ENCODE measurements at places on chromosomes 7 and 10.

- DNase-seq: peak; percentile 32
These were observed 36.9 kb upstream of the NPFFR1 start for GRCh38 chr10:70320751-70321150.

DNA sequence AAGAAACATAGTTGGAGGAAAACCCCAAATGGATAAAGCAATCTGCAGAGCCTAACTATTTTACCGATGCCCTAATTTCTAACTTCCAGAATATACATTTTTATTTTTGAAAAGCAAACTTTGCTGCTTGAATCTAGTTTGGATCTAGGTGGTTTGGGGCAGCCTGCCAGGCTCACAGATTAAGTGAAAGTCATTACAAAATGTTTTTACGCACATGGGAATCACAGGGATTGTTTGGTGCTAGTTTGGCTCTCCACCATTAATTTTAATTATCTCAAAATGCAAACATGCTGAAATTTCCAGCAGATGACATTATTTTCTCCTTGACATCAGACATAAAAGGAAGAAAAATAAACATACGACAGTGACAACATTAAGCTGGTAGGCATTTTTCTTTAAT lies 166.7 kb upstream of the INHBA start:
- peak; percentile 22 for DNase-seq

GRCh38 chr7:96685755-96686154 lies 23.9 kb downstream of the SEM1 start:
- no peak for DNase-seq

DNA sequence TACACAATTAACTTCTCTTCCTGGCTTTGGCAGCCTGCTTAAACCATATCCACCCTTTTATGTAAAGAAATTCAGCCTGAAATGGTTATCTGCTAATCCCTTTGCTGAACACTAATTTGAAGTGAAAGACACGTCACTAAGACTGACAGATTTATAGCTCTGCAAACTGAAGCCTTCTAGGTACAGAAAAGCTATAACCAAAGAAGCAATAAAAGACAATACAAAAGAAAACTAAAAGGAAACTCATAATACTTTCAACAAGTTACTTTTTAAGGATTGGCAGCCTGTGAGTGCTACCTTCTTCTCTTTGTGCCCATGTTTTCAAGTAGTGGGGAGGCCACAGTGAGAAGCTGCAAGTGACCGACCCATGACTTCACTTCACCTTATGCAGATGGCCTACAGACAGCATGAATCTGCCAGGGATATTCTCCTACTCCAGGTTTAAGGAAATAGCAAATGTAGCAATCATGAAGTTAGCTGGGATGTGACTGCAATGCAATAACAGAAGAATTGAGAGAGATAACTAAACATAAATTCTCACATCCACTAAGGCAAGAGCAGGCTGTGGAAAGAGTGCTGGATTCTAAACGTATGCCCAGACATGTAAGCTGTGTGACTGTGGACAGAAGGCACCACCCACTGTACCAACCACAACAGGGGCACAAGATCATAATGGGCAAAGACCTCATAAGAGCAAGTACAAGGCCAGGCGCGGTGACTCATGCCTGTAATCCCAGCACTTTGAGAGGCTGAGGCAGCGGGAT lies 10.7 kb upstream of the SPOCK2 start:
- no peak for DNase-seq

- no peak for DNase-seq
These were observed 1130.9 kb upstream of the CELF2 start for GRCh38 chr10:9886772-9887171.

DNA sequence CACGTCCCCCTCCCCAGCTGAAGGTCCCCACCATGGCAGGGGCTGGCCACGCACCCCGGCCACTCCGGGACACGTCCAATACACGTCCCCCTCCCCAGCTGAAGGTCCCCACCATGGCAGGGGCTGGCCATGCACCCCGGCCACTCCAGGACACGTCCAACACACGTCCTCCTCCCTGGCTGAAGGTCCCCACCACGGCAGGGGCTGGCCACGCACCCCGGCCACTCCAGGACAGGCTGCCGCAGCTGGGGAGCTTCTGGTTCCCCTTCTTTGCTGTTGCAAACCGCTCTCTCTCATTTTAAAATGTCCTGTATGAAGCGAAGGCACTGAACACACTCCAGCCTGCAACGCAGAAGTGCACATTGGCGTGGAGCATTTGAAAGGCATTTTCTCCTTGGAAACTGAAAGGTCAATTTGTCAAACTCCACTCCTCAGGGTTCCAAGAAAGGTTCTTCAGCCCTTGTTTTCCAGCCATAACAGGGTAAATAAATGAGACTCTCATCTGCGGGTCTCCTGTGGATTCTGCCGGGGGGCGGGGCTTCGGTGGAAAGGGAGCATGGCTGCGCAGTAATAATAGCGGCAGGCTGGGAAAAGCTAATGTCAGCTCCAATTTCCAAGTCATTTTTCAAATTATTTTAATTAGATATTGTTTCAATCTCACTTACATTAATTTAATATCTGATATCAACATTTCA lies 580.3 kb downstream of the DNAJB6 start:
- no peak for DNase-seq

GRCh38 chr7:152667958-152668357 lies 8.0 kb downstream of the XRCC2 start:
- peak; percentile 15 for DNase-seq

DNA sequence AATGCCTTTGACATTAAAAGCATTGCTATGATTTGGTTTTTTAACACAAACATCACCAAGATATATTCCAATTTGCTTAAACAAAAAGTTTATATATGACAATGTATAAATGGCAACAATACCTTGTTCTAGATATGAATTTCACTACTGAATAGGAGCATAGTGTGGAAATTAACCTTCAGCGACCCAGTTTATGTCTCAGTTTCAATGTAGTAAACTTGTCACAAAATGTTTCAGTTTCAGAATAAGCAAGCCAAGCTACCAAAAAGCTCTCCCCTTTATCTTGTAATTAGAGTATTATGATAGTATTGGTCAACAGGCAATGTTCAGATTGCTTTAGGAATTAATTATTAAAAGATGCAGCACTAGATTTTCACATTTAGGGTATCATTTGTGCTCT lies 99.6 kb upstream of the PCDH15 start:
- no peak for DNase-seq

DNA sequence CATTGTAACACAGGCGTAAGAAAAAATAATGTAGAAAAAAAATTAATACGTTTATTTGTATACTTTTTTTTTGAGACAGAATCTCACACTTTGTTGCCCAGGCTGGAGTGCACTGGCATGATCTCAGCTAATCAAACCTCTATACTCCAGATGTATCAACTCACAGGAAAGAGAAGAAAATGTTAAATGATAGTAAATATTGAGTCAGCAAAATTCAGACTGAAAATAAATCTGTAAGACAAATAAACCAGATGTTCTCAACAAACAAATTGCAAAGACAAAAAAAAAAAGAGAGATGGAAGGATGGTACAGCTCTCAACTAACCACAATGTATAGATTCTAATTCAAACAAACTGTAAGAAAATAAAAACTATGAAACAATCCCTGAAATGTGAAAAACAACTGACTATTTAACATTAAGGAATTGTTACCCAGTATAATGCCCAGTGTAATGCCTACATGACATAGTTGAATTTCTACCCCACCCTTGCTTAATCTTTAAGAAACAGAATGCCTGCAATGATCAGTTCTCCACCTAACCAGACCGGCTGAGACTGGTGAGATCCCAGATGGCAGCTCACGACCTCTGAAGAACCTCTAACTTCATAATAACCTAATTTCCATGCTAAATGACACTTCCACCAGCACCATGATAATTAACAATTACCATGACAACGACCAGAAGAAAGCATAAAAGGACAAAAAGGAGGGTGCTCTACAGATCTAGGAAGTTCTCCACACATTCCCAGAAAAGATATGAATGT lies 272.0 kb upstream of the GNAI1 start:
- no peak for DNase-seq
